Progenitor cell of endocrine pancreas (in vitro differentiated cells): ENCODE measurements at places on chromosomes 4 and X.

- DNase-seq, result no peak
These were observed 181.4 kb downstream of the PACRGL start for GRCh38 chr4:20881658-20882057.

- no peak for DNase-seq
These were observed 78.8 kb downstream of the SEL1L3 start for GRCh38 chr4:25783943-25784342.

DNA sequence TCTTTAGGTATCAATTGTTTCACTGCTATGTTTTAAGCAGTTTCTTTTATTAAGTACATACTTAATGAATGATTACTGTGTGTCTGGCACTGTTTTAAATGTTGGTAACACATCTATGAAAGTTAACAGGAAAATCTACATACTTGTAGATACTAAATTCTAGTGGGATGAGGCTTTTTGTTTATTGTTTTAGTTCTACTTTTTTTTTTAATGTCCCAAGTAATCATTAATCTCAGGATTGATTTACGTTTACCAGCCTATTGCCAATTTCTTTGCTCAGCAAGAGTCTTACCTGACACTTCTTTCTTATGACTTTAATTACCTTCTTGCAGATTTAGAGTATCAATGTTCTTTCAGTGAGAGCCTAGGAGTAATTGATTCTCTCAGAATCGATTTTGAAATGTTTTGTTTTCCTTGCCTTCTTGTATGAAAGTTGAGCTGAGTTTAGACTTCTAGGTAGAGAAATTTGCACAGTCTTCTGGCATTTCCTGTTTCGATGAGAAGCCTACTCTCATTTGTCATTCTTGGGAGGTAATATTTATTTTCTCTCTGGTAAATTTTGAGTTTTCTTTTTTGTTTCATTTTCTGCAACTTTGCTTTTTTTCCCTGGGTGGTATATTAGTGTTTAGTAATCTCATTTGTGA, 235.2 kb upstream of the ANKRD50 start:
- no peak for DNase-seq

DNA sequence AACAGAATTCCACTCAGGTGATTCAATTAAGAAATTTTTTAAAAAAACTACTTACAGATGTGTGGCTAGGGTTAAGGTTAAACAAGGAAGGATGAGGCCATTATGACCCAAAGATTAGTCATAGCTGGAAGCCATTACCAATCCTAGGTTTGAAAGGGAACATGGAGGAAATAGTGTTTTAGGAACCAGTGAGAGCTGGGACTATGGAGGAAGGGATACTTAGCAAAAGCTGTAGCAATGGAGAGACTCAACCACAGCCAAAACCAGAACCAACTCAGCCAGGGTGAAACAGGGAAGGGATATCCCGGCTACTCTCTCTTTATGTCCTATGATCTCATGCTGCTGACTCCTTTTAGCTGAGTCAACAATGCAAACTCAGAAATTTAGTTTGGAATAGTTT, 148.6 kb upstream of the CNKSR2 start:
- DNase-seq, result no peak

DNA sequence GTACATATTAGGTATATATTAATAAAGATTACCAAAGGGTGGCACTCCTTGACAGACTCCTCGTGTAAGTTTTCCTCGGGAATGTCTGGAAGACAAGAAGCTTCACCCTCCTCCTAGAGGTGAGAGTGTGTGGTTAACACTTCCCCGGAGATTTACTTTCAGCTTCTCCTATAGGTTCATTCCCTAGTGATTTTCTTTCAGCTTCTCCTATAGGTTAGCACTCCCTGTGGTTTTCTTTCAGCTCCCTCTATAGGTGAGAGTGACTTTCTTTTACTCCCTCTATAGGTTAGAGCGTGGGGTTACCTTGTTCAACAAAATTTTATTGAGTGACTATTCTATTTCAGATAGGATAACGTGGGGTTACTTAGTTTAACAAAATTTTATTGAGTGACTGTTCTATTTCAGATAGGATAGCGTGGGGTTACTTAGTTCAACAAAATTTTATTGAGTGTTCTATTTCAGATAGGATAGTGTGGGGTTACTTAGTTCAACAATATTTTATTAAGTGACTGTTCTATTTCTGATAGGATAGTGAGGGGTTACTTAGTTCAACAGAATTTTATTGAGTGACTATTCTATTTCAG, 106.0 kb upstream of the PLAC1 start:
- DNase-seq, result no peak
